ENCODE measurements at places on chromosomes 7 and 10.

- no peak for DNase-seq
Observed at GRCh38 chr10:75926763-75927162, 495.3 kb downstream of the LRMDA start.

GRCh38 chr10:96124230-96125141 is 5.6 kb upstream of the ZNF518A start:
- peak; percentile 78 for DNase-seq

DNA sequence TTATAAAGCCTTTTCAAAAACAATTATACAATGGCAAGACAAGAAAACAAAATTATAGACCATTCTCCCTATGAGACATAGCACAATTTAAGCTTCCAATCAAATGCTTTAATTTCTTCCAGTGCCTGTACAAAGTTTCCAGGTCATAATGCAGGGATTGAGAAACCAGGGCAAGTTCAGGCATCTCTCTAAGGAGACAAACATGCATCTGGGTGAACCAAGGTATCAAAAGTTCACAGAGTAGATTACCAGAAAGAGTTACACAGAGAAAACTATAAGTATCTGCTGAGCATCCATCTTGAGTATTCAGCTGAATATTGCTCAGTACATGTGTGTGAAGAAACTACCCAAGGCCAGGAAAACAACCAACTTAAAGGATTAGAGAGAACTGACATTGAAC is 89.1 kb downstream of the COL28A1 start:
- no peak for DNase-seq

DNA sequence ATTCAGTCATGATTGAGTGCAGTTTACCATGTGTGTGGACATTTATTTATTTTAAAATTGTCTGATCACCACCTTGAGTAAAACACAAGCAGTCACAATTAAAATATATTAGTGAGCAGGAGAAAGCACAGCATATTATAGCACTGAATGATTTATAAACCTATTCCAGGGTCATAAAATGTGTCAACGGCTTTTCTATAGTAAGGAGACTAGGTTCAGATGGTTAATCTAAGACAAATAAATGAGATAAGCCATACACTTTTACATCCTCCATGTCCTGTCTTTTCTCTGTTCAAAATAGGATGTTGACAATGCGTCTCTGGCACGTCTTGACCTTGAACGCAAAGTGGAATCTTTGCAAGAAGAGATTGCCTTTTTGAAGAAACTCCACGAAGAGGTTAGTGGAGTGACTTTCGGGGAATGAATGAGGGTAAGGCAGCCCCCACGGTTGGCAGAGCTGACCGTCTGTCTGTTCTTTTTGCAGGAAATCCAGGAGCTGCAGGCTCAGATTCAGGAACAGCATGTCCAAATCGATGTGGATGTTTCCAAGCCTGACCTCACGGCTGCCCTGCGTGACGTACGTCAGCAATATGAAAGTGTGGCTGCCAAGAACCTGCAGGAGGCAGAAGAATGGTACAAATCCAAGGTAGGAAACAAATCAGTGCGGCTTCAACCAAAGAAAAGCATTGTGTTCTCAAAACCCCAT is 5.4 kb downstream of the VIM start:
- no peak for DNase-seq

- no peak for DNase-seq
Observed at GRCh38 chr7:134943785-134944400, 42.4 kb upstream of the AGBL3 start.

Measured in H9 (cell line).